ENCODE measurements at places on chromosomes 11 and 22.

GRCh38 chr22:39169797-39170466 lies 17.5 kb upstream of the CBX7 start:
- DNase-seq: no peak

- DNase-seq: no peak
These were observed 122.0 kb downstream of the VPREB1 start for GRCh38 chr22:22366537-22366936.

DNA sequence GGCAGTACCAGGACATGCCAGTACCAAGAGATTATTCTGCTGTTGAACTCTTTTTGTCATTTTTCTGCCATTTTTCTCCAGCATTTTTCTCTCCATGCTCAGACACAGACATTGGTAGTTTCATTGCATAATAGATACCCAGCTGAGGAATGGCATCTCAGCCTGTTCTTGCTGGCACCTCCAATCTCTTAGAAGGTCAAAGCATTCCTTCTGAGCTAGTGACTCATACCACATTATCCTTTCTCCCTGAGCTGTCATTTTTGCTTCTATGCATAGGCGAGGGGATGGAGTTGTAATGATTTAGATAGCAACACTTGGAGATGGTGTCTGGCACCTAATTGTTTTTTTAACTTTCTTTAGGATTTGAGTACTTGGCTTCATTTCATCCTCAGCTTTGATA lies 321.1 kb downstream of the NELL1 start:
- DNase-seq: no peak

GRCh38 chr11:2139123-2139521 lies at the start of gene IGF2:
Gene IGF2, minus strand, starts transcription at chr11:2139389. Its CDS starts 3,866 bp downstream, at chr11:2135523.
- DNase-seq: no peak

- DNase-seq: no peak
These were observed 15.9 kb downstream of the DENND5A start for GRCh38 chr11:9249252-9249651.

GRCh38 chr11:57001674-57002401 lies 13.1 kb downstream of the OR5AK2 start:
- DNase-seq: no peak

- no peak for DNase-seq
These were observed 34.9 kb upstream of the DAGLA start for GRCh38 chr11:61645179-61645868.

GRCh38 chr11:67640758-67641337 lies 1.3 kb upstream of the TBX10 start:
- no peak for DNase-seq

- no peak for DNase-seq
These were observed 481.8 kb downstream of the BRD1 start for GRCh38 chr22:49345896-49346295.

- DNase-seq: no peak
These were observed 24.6 kb downstream of the APIP start for GRCh38 chr11:34891611-34892010.

DNA sequence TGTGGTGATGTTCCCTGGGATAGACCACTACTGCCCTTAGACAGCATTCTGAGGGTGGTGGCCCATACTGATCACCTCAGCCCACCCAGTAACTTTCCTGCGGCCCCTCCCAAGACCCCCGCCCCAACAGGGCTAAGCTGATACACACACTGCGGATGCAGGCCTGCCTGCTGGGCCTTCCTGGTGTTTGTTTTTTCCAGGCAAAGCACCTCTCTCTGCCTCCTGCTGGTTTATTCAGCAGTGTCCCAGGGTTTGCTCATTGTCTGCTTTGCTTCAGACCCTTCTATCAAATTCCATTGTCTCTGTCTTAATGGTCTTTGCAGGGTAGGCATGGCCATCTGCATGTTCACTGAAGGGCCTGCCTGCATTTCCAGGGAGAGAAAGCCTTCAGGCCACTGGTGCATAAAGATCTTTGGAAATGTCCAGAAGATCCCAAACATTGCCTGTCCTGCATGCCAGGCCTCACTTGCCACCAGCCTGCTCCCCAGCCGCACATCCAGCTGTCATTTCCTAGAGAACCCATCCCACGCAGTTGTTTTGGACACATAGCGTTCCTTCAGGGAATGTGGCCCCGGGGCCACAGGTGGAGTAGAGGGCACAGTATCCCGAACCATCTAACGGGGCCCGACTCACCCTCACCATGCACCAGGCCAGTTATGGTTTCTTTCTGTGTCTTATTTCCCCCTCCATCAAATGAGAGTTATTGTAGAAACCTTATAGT lies 50.2 kb downstream of the BCR start:
- no peak for DNase-seq

DNA sequence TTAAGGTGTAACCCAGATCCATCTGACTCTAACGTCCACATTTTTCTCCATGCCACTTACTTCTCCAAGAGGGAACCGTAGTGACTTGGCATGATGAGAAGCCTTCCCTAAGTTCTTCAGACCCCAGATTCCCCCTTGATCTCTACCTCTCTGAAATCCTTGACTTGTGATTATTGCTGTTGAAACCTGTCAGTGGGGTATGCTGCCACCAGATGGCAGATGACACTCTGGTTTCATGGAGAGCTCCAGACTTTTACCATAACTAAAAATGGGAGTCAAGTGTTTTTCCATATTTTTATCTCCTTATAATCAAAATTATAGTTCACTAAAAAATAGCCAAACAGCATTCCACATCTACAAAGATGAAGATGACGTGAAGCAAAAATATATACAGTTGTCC lies 504.2 kb downstream of the SOX6 start:
- DNase-seq: no peak

DNA sequence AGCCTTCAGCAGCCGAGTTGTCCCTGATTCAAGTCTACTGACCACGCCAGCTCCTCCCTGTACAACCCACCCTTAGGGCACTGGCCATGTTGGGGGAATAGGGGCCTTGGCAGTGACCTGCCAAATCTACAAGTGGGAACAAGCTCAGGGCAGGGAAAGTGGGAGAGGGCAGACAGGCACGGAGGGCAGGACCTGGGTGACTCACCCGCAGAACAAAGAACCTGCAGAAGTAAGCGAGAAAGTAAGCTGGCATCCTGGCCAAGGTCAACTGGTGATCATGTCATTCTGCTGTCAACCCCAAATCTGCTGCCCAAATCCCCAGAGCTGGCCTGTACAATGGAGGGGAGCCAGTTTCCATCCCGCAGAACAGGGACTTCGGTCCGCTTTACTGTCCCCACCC lies 7.9 kb upstream of the SCGB1A1 start:
- DNase-seq: no peak

DNA sequence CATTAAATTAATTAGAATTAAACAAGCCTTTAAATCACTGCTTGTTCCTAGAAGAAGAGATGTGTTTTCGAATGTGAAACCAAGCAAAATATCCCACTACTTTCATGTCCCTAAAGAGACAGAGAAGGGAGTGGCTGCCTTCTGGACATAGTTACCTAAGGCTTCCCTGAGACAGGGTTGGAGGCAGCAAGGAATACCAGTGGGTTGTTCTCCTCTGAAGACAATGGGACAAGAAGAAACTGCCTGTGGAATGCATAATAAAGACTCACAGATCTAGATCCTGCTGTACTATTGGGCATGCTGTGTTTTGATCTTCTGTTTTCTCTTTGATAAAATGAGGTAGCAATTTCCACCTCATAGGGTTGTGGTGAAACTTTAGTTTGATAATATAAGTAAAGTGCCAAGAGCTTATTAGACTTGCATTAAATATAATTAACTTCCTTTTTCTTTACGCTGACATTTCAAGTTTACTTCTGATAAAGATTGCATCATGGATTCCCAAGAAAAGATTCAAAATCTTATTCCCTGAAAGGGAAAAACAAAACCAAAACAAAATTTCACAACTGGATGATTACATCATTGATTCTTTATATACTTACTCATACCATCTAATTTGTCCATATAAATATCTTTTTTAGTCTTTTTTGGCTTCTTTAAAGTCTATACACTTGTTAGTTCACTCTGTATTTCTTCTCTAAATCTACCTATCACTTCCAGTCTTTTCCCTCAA lies 621.3 kb downstream of the ETS1 start:
- no peak for DNase-seq

DNA sequence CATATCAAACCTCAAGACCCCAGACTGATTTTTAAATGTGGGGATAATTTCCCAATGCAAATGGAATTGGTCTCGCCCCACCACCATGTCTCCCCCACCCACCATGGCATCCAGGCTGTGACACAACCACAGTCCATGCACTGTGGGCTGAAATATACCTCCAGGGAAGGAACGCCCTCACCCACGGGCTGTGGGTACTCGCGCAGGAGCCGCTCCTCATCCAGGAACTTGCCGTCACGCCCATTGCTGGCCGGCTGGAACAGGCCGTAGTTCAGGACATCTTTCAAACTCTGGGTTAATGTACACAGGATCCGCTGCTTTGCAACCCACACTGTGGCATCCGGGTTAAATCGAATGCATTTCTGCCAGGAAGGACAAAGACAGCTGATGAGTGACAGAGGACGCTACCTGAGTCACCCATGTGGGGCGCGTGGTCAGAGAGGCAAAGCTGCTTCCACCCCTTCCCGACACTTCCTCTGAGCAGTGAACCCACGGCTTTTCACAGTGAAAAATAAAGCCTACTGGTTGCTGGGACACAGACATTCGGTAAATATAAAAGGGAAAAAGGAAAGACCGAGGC lies 133.6 kb downstream of the SHANK2 start:
- no peak for DNase-seq

GRCh38 chr11:112928136-112928535 lies 33.1 kb upstream of the NCAM1 start:
- DNase-seq: no peak

DNA sequence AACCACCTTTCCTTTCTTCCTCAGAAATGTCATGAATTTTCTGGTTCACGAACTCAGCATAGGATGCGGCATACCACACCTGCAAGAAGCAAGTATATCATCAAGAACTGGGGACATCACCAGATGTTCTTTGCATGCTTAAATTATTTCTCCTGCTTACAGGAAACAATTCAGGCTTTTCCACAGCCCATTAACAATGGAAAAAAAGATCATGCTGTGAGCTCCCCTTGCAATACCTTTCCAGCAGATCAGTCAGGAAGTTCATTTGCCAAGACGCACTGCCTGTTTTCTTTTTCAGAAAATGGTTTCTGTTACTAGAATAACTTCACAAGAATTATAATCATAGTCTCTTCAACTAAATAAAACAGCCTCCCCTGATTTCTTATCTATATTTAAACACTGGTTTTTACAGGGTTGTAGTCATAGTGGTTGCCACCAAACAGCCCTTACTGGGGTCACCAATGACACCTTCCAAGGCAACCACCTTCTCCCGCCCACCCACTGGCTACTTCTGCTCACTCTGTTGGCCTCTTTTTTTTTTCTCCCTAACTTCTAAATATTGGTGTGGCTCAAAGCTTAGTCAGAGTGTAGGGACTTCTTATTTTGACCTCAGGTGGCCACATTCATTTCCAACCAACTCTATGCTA lies 42.3 kb upstream of the NFRKB start:
- no peak for DNase-seq

- no peak for DNase-seq
These were observed 321.6 kb downstream of the AASDHPPT start for GRCh38 chr11:106399076-106399511.

GRCh38 chr11:133808393-133809140 lies 36.7 kb downstream of the SPATA19 start:
- DNase-seq: no peak

DNA sequence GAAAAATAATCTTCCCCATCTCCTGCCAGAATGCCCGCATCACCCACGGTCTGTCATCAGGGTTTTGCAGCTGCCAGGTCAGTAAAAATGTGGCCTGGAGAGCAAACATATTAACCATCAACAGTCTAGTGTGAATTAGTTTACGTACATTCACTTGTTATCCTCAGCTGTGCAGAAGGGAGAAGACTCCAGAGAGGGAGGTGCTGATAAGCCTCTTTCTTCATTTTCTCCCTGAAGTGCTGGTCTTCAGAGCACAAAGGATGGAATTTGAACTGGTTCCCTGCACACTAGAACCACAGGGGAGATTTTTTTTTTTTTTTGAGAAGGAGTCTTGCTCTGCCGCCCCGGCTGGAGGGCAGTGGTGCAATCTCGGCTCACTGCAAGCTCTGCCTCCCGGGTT lies 8.2 kb downstream of the FGF19 start:
- DNase-seq: no peak

- DNase-seq: peak; percentile 39
These were observed 977 bp upstream of the PGGHG start for GRCh38 chr11:287821-288477.

DNA sequence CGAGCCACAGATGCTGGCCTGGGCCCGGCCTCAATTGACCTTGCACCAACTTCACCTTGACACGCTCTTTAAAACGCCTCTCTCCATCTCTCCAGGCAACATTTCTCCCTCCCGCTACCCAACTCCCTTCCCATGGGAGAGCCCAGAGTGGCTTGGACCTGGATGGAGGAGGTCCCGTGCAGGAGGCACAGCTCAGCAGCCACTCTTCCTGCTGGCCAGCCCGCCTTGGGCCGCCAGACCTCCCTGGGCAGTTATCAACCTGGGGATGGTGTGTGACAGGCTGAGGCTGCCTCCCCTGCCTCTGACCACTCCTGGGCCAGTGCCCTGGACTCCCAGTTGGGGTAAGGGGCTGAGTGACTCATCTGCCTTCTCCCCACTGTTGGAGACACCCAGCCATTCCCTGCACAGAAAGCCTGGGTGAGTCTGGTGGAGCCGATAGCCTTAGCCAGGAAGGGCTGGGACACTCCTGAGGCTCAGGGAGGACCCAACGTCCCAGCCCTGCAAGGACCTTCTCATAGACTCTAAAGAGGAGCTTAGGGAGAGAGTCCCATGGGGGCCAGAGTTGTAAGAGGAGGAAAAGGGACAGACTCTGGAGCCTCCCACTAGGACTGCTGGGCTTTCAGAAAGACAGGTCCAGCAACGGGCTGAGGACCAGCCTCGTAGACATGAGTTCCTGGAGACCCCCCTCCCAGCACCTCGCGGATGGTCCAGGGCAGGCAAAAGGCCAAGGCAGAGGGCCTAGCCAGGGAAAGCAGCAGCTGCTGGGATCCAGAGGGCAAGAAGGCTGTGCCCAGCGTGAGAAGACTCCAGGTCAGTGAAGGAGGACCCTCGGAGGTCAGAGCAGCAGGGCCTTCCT lies 131.7 kb downstream of the CEP164 start:
- DNase-seq: no peak

- DNase-seq: no peak
These were observed 180.0 kb downstream of the MN1 start for GRCh38 chr22:27621486-27622070.

DNA sequence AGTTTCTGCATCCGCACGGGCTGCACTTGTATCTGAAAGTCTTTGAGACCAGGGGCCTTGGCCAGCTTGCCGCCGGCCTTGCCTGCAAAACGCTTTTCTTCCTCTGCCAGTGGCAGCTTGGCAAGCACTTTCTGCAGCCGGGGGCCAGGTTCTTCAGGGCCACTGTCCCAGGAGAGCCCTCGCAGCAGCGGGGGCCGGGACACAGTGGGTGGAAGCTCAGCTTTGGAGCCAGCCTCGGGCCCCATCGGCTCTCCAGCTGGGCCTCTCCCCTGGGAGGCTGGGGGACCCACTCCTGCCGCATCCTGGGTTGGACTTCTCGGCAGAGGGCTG lies 57.5 kb upstream of the LYVE1 start:
- DNase-seq: no peak

- no peak for DNase-seq
These were observed 2.2 kb upstream of the BPIFC start for GRCh38 chr22:32466496-32466895.

Data from GM12891 (cell line).